Fibroblast of lung (primary cell): ENCODE measurements at places on chromosomes 1 and 21. TPM values are rescaled to one million over a fixed set of nuclear protein-coding genes. Genes with fewer than 3 reads are reported as not detected.

Gene NUF2
- 0.51 and 4.6 TPM in 2 replicates for total RNA-seq

Gene ZBTB8B
- total RNA-seq = not detected in 2 replicates

Gene SRGAP2B
- total RNA-seq = 32.7 and 48.8 TPM in 2 replicates

DNA sequence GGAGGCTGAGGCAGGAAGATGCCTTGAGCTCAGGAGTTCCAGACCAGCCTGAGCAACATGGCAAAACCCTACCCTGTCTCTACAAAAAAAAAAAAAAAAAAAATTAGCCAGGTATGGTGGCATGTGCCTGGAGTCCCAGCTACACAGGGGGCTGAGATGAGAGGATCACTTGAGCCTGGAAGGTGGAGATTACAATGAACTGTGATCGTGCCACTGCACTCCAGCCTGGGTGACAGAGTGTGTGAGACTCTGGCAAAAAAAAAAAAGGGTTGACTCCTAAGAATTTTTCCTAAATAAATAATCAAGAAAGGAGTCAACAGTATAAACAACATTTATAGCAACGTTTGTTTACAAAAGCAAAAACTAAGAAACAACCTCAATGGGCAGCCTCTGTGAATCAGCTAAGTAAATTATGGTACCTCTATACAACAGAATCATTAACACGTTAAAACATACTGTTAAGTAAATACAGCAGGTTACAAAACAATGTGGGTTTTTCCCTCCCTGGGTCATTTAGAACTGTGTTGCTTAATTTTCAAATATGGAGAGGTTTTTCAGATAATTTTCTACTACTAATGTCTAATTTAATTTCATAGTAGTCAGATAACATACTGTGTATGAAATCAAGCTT lies 56.8 kb downstream of the SLC30A10 start:
- no peaks in the 10 kb centered on the region for H3K4me1 ChIP-seq
- no peak for DNase-seq
- no peak overlapping the region for H3K27ac ChIP-seq
- no peaks in the 10 kb centered on the region for H3K36me3 ChIP-seq
- no peaks in the 10 kb centered on the region for H3K27me3 ChIP-seq
- H3K4me3 ChIP-seq = no peak overlapping the region

DNA sequence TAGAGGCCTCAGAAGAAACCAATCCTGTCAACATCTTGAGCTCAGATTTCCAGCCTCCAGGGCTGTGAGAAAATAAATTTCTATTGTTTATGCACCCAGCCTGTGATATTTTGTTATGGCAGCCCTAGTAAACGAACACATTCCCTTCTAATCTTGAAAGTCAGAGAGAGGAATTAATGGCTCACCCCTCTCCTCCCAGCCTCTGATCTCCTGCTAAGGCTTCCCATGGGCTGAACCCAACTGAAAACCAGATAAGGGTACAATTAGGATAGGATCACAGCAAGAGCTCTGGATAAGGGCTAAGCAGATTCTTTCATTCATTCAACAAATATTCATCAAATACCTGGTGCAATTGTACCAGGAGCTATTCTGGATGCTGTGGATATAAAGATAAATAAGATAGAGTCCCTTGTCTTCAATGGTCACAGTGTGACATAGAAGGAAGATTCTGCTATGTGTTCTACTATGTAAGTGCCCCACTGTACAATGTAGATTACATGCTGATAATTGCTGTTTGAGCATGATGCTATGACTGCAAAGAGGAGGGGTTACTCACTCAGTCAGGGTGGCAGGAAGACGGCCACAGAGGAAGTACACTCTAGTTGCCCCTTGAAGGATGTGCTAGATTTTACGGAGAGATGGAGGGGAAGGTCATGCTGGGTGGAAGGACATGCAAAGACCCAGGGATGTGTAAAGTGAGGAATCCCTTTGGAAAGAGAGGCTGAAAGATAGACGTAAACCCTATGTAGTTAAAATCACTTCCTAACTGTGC lies 203.3 kb upstream of the JUN start:
- peaks cover 7% of the 10 kb centered on the region for H3K4me1 ChIP-seq
- H3K27me3 ChIP-seq = no peaks in the 10 kb centered on the region
- DNase-seq = no peak
- no peaks in the 10 kb centered on the region for H3K36me3 ChIP-seq
- no peak overlapping the region for H3K4me3 ChIP-seq

GRCh38 chr1:198122693-198123092 lies 34.1 kb upstream of the NEK7 start:
- H3K4me1 ChIP-seq = peaks cover 32% of the 10 kb centered on the region
- peak overlapping the region; percentile 55 for H3K27ac ChIP-seq
- no peaks in the 10 kb centered on the region for H3K36me3 ChIP-seq
- no peak overlapping the region for H3K4me3 ChIP-seq
- peak; percentile 72 for DNase-seq

DNA sequence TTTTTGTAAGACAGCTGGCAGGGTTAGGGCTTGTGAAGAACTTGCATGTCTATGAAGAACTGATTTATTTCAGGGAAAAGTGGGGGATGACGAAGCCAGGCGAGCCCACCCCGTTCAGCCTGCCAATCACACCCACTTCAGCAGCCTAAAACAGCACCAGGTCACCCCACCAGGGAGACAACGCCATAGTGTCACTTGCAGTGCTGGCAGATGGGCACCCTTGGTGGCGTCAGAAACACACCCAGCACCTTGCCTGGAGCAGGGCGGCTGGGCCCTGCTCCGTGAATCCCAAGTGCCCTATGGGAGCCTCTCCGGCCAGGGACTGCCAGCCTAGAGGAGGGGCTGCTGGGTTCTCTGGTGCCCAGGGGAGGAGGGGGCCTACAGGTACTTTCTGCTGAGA lies 5.0 kb upstream of the NADK start:
- DNase-seq = no peak
- no peaks in the 10 kb centered on the region for H3K27me3 ChIP-seq
- H3K4me1 ChIP-seq = peaks cover 18% of the 10 kb centered on the region
- peaks cover 19% of the 10 kb centered on the region for H3K36me3 ChIP-seq
- H3K27ac ChIP-seq = no peak overlapping the region

DNA sequence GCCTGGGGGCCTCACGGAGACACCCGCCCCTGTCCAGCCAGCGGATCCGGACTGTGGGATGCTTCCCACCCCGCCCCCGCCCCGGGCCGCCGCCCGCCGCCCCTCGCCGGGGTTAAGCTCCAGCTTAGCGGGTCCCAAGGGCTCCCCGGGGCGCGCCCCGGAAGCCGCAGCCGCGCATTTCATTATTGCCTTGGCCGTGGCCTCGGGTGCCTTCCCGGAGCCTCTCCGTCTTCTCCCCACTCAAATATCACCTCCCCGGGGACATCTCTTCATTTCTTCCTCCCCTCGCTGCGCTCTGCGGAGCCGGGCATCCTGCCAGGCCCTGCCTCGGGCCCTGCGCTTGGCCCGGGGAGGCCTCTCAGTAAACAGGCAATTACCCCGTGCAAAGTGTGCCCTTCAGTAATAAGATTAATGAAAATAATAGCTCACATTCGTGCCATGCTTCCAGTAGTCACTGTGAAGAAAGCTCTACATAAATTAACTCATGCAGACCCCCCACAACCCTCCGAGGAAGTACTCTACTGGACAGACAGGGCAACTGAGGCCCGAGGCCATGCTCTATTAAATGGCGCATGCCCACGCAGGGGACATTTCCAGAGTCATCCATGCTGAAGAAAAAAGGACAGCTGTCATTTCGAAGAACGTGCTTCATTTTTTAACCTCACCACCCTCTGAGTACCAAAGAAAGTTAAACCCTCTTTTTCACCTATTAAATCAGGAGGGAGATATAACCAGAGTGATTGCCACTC lies 49.9 kb upstream of the LAPTM5 start:
- H3K4me3 ChIP-seq = no peak overlapping the region
- peaks cover 30% of the 10 kb centered on the region for H3K4me1 ChIP-seq
- DNase-seq = no peak
- H3K27ac ChIP-seq = no peak overlapping the region
- no peaks in the 10 kb centered on the region for H3K27me3 ChIP-seq

Gene LDLRAD2
- under 0.01 TPM in 1 of 2 replicates, not detected in the other for total RNA-seq

DNA sequence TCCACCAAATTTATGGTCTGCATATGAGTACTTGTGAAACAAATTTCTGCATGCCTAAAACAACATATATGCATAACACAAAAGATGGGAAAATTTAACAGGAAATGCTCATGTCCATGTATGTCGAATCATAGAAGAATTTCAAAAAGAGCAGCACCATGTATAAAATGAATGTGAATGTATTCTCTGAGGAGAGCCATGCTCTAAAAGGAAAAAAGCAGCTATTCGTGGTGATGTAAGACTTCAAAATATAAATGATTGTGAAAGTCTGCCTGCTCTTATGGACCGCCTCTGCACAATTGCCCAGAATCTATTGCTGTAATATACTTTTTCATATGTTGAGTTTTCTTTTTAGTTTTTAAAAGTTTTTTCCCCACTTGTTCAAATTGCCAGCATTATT lies 66.8 kb downstream of the EPB41 start:
- no peaks in the 10 kb centered on the region for H3K27me3 ChIP-seq
- no peak for DNase-seq
- no peaks in the 10 kb centered on the region for H3K36me3 ChIP-seq
- no peak overlapping the region for H3K27ac ChIP-seq
- no peaks in the 10 kb centered on the region for H3K4me1 ChIP-seq
- no peak overlapping the region for H3K4me3 ChIP-seq

Gene TMEM269
- total RNA-seq = 0.17 TPM in 1 of 2 replicates, not detected in the other

GRCh38 chr1:3391711-3392110 lies 62.8 kb upstream of the ARHGEF16 start:
- H3K4me1 ChIP-seq = no peaks in the 10 kb centered on the region
- H3K36me3 ChIP-seq = no peaks in the 10 kb centered on the region
- no peak overlapping the region for H3K4me3 ChIP-seq
- no peak for DNase-seq

GRCh38 chr1:116586741-116587143 lies 15.9 kb upstream of the CD58 start:
- H3K4me3 ChIP-seq = no peak overlapping the region
- no peaks in the 10 kb centered on the region for H3K4me1 ChIP-seq
- H3K27me3 ChIP-seq = no peaks in the 10 kb centered on the region
- no peaks in the 10 kb centered on the region for H3K36me3 ChIP-seq
- no peak for DNase-seq
- H3K27ac ChIP-seq = no peak overlapping the region

DNA sequence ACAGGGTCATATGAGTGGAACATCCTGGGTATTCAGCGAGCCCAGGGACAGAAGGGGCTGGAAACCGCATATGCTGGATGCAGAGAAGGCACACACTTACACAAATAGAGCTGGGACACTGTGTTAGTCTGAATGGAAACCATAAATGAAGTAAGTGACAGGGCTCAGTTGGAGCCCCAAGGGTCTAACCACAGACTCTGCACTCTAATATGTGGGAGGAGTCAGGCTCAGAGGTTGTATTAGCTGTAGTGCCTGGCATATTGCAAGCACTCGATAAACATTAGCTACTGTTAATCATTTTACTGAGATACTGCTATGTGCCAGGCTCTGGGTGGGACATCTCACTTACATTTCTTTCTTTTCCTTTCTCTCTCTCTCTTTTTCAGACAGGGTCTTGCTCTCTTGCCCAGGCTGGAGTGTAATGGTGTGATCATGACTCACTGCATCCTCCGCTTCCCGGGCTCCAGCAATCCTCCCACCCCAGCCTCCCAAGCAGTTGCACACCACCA lies 6.5 kb upstream of the OLIG1 start:
- DNase-seq = no peak
- H3K4me3 ChIP-seq = no peak overlapping the region
- no peak overlapping the region for H3K27ac ChIP-seq
- H3K36me3 ChIP-seq = no peaks in the 10 kb centered on the region

- no peak overlapping the region for H3K27ac ChIP-seq
- H3K27me3 ChIP-seq = peaks cover 12% of the 10 kb centered on the region
- H3K36me3 ChIP-seq = no peaks in the 10 kb centered on the region
- no peak for DNase-seq
- H3K4me3 ChIP-seq = no peak overlapping the region
Measured at GRCh38 chr21:45592626-45593134, 50.4 kb upstream of the SLC19A1 start.

DNA sequence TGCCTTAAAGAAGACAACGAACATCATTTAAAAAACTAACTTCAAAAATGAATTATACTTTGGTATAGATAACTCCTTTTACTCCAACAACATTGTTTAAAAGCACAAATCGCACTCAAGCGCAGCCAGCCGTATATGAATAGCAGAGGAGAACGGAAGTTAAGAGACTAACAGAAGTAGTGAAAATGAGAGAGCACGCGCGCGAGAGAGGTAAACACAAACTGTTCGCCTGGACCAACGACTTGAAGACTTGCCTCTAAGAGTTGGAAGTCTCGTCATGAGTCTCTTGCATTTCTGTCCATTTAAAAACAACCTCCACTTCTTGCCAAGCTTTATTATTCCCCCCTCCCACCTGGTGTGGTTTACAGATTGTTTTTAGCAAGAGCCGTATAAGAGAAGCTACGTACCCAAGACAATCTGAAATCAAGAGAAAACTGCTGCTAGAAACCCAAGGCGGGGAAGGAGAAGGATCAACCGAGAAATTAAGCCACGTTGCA lies 479 bp downstream of the SELENOF start:
- H3K4me1 ChIP-seq = peaks cover 5% of the 10 kb centered on the region
- no peak for DNase-seq
- peak overlapping the region; percentile 96 for H3K27ac ChIP-seq
- H3K4me3 ChIP-seq = peak overlapping the region; percentile 91

GRCh38 chr1:175630076-175630475 lies 113.3 kb downstream of the TNR start:
- no peaks in the 10 kb centered on the region for H3K27me3 ChIP-seq
- no peak overlapping the region for H3K27ac ChIP-seq
- H3K4me3 ChIP-seq = no peak overlapping the region
- H3K36me3 ChIP-seq = no peaks in the 10 kb centered on the region

DNA sequence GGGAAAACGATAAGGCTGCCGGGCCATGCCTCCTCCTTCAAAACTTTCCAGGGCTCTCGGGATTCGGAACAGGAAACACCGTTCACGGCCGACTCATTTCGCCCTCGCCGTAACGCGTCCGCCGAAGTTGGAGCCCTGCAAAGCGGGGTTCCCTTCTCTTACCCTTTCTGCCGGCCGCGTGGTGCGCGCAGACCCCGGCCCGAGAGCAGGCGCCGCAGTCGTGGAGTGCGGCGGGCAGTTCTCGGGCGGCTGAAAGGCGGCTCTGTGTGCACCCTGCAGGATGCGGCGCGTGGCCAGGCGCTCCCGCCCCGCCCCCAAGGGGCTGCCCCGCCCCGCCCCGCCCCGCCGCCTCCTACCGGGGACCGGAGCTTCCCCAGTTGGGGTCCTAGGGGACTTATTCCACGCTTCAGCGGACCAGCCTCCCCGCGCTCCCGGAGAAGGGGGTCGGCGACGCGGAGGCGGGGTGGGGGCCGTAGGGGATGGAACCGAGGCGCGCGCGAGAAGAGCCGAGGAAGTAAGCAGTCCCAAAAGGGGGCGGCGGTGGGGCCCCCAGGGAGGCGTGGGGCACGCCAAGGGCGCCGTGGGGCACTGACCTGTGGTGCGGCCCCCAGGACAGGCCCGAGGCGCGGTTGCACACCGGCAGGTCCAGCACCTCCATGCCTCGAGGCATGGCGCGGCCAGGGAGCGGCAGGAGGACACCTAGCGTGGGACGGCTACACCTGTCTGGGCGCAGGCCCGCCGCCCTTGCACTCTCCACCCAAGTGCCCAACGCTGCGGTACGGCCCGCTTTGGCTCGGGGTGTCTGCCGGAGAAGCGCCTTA lies at the start of gene MCOLN2:
Gene MCOLN2 (minus strand): TSS at position 268 of the 821 bp plus-strand sequence. CDS start 241 bp downstream, at position 27.
- H3K36me3 ChIP-seq = no peaks in the 10 kb centered on the region
- no peak within 1 kb of the TSS for H3K27ac ChIP-seq
- H3K27me3 ChIP-seq = peaks cover 36% of the 10 kb centered on the region
- peaks cover 5% of the 10 kb centered on the region for H3K4me1 ChIP-seq

- peak; percentile 28 for DNase-seq
- H3K4me1 ChIP-seq = no peaks in the 10 kb centered on the region
- H3K4me3 ChIP-seq = no peak overlapping the region
Measured at GRCh38 chr1:244011786-244012185, 39.3 kb upstream of the ZBTB18 start.

- no peaks in the 10 kb centered on the region for H3K36me3 ChIP-seq
- H3K27me3 ChIP-seq = peaks cover 6% of the 10 kb centered on the region
- H3K27ac ChIP-seq = no peak overlapping the region
- H3K4me3 ChIP-seq = no peak overlapping the region
Measured at GRCh38 chr1:158121604-158122254, 59.0 kb upstream of the CD1D start.
